ENCODE measurements at places on chromosomes 7 and 10.

GRCh38 chr7:6299774-6300173 lies 27.4 kb upstream of the CYTH3 start:
- no peak for DNase-seq

DNA sequence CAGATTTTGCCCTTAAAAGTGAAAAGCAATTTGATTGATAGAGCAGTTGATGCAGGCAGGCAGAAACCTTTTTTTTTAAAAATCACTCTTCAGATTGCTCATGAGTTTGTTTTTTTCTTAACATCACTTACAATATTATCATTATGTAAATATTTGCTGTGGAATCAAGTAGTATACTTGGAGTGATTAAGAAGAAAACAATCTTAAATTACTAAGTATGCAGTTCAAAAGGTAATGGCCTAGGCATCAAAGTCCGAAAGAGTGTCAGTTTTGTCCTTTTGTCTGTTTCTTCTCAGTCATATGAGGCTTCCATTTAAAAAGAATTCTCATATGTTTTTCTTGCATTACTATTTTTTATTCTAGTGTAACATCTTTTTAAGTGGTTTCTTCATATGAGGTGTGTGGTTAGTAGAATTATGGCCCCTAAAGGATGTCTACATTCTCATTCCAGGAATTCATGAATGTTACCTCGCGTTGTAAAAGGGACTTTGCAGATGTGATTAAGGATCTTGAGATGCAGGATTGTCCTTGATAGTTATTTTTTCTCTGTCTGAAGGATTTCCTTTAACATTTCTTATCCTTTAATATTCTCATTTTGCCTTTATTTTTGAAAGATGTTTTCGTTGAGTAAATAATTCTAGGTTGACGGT lies 44.0 kb downstream of the BICC1 start:
- DNase-seq: no peak

DNA sequence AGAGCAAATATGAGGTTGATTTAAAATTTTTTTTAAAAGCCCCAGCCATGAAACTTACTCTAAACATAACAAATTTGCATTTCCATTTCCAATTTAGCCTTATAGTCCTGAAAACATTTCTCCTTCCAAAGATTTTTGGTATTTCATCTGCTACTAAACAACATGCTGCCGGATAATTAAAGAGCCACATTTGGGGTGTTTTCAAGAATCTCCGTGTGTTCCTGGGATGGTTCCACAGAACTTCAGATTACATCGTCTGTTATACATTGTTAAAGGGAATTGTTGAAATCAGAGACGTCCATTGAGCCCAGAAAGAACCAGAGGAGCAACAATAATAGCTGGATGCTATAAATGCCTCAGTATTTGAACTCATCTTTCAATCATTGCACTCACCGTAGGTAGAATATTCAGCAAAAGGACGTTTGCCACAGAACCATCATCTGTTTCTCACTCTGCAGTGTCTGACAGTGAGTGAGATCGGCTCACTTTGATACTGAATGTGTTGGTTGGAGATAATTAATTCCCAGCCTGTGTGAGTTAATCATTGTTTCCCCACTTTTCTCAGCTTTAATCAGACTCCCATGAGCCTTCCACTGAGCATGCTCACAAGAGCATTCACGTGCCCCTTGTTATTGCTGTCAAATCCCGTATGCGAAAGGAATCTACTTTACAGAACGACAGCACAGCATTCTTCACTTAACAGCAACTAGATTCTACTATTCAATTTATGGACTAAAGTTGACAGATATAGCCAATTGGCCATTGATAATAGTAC lies 128.4 kb upstream of the PALS2 start:
- DNase-seq: no peak

- no peak for DNase-seq
Observed at GRCh38 chr10:6987536-6987945, 407.5 kb upstream of the PRKCQ start.

DNA sequence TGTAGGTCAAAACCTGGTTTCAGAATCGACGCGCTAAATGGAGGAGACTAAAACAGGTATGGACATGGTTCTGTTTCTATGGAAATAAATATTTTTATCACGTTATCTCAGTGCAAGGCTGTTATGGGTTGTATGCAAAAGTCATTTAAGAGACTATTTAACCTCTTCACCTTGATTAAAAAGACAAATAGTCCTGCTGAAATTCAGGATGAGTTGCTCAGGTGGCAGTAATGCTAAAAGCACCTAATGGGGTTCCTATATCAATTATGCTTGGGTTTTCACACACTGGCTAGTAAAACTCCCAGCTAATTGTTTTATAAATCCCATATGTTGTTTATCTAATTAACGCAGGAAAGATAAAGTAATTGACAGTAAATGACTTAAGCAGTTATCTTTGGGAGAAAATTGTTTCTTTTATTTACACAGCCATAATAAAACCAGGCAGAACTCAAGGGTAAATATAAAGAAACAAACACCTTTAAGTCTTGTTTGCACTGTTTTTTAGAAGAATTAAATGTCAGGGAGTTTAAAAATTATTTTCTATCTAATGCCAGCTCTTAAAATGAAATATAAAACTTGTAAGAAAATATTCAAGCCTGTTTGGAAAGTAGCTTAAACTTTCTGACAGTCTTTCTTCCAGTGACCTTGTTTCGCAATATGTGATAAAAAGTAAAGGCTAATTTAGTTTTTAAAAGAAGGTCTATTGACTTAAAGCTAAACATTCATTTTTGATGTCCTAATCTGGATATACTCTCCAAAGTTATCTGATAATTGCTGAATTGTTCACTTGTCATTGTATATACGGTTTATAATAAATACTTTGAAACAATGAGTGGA lies 3.2 kb downstream of the HHEX start:
- DNase-seq: no peak

DNA sequence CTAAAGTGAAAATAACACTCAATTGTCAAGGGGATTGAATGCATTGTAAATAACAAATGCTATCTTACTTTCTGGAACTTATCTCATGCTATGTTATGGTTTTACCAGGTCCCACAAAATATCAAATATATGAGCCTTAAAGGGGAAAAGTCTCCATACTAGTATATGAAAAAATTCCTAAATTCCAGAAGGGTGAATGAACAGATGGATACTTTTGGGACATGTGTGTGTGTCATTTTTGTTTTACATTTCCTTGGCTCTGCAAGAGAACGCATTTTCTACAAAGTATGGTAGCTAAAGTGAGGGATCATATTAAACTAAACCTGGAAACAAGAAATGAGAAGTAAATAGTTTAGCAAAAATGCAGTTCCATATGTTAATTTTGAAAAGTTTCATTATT lies 682.8 kb downstream of the INHBA start:
- DNase-seq: no peak

- no peak for DNase-seq
Observed at GRCh38 chr7:131284702-131285419, 42.8 kb upstream of the MKLN1 start.

GRCh38 chr10:70560511-70560941 lies 42.0 kb downstream of the PRF1 start:
- DNase-seq: no peak

DNA sequence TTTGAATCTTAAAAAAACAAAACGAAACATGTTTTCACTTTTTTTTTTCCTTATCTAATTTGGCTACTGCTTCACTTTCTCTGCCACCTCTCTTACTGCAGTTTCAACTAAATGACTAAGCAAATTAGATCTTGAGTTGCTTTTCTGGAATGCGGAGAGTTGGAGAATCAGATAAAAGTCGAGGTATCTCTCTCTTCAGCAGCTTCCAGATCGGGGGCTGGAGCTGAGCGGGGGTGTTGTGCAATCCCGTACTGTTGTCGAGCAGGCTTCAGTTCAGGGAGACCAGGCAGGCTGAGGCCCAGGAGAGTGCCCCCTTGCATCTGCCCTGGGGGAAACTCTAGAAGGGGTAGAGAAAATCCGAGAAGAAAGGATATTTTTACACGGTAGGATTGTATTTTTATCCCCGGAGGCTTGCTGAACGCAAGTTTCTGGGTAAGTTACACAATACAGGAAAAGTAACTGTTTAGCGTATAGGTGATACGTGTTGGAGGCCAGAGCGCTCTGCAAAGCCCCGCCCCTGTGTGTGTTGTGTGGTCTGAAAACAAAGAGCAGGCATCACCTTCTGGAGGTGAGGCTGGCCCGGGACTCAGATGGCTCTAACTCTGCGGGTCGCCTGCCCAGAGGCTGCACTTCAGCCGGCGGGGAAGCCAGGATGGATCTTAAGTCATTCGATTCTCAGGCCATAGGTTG lies 116.6 kb downstream of the KLF6 start:
- peak; percentile 61 for DNase-seq
